ENCODE measurements at places on chromosomes 4 and X. TPM values are rescaled to one million over a fixed set of nuclear protein-coding genes. Genes with fewer than 3 reads are reported as not detected.

- no peak for DNase-seq
Measured at GRCh38 chr4:130110189-130110588, 1014.2 kb downstream of the C4orf33 start.

- DNase-seq: no peak
Measured at GRCh38 chrX:132270699-132271098, 51.5 kb upstream of the RAP2C start.

DNA sequence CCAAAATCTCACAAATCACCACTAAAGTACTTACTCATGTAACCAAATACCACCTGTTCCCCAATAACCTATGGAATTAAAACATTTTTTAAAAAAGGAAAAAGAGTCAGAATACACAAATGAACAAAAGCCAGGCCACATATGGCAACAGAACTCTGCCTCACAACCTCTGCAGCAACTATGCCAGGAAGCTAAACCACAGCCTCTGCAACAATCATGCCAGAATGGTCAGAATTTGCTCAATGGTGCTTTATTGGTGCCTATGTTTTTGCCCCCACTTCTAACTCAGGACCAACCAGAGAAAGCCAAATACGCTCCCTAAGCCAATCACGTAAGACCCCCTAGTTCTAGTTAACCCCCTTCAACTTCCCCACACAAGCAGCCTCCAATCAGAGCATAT is 69.6 kb downstream of the HOPX start:
- no peak for DNase-seq

GRCh38 chr4:78337244-78338020 is 214.1 kb upstream of the ANXA3 start:
- DNase-seq: no peak

- peak; percentile 55 for DNase-seq
Measured at GRCh38 chrX:39477762-39478120, 620.0 kb downstream of the BCOR start.

Gene PDZD4
- polyA plus RNA-seq: not detected

- no peak for DNase-seq
Measured at GRCh38 chrX:38571058-38571457, 9.7 kb downstream of the TSPAN7 start.

- no peak for DNase-seq
Measured at GRCh38 chrX:104254442-104255115, at the start of gene ESX1. ESX1 (minus strand) TSS chrX:104254933; CDS start chrX:104254849, 84 bp downstream.

Gene PCYT1B
- 0.15 TPM for polyA plus RNA-seq

Gene CEP44
- polyA plus RNA-seq: 1.9 TPM

DNA sequence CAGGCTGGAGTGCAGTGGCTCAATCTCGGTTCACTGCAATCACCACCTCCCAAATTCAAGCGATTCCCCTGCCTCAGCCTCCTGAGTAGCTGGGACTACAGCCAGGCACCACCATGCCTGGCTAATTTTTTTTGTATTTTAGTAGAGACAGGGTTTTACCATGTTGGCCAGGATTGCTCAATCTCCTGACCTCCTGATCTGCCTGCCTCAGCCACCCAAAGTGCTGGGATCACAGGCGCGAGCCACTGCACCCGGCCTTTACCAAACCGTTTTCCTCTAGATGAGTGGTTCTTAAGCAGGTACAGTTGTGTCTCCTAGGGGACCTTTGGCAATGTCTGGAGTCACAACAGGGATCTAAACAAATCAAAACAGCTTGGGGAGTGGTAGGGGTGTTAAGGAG is 11.6 kb downstream of the AMELX start:
- no peak for DNase-seq

Gene GPC3
- not detected for polyA plus RNA-seq

DNA sequence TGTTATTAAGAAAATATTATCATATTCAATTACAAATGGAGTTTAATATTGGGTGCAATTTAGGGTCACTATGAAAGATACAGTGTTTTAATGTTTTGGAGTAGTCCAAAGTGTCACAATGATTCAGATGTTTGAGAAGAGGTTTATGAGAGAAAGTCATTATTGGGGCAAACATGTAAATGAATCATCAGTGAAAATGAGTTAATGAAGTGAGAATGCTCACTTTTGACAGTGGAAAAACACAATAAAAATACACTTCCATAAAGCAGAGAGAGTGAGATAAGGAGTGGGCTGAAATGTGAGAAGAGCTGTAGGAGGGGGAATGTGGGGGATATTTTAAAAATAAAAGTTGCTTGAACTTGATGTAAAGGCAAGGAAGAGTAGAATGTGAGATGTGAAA is 957.1 kb downstream of the PCDH18 start:
- DNase-seq: no peak

Gene CAPN6
- not detected for polyA plus RNA-seq

- no peak for DNase-seq
Measured at GRCh38 chrX:103552236-103552635, 32.9 kb upstream of the RAB40A start.

DNA sequence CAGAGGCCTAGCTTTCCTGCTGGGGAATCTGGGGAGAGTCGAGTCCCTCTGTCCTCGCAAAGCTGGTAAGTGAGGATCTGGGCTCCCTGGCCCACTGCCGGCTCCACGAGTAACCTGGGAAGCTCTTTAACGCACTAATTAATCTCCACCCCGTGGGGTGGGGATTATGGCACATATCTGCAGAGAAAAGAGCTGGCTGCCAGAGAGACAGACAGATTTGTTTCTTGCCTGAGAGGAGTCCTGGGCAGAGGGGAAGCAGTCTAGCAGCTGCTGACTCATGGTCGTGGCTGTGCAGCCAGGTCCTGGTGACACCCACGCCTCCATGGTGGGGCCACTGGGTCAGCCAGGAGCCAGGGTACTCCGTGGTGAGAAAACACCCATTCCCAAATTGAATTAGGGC is 14.0 kb downstream of the SORCS2 start:
- no peak for DNase-seq

- no peak for DNase-seq
Measured at GRCh38 chr4:36551697-36552214, 270.3 kb downstream of the DTHD1 start.

Gene SNCA
- 13.2 TPM for polyA plus RNA-seq

Gene CT47B1
- polyA plus RNA-seq: not detected

DNA sequence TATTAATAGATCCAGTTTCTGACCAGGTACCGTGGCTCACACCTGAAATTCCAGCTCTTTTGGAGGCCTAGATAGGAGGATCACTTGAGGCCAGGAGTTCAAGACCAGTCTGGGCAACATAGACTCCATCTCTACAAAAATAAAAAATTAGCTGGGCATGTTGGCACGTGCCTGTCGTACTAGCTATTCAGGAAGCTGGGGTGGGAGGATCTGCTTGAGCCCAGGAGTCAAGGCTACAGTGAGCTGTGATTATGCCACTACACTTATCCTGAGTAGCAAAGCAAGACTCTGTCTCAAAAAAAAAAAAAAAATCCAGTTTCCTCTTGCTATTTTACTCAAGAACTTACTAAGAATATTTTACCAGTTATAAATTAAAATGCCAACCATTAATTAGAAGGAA is 91.7 kb downstream of the SLC10A6 start:
- no peak for DNase-seq

- no peak for DNase-seq
Measured at GRCh38 chr4:1192091-1192492, 19.7 kb upstream of the SPON2 start.

Gene PTTG2
- polyA plus RNA-seq: 1.0 TPM

DNA sequence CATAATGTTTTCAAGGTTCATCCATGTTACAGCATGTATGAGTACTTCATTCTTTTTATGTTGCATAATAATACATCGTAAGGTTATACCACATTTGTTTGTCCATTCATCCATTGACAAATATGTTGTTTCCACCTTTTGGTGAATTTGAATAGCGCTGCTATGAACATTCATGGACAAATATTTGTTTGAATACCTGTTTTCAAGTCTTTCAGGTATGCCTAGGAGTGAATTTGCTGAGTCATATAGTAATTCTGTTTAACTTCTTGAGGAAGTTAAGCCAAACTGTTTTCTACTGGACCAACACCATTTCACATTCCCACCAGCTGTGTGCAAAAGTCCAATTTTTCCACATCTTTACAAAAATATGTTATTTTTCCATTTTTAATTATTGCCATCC is 31.5 kb downstream of the IRS4 start:
- no peak for DNase-seq

Gene CSAG3
- polyA plus RNA-seq: not detected

Gene AP1S2
- polyA plus RNA-seq: 806 TPM

- DNase-seq: no peak
Measured at GRCh38 chrX:24377195-24377594, 16.8 kb downstream of the SUPT20HL1 start.

Gene MMRN1
- not detected for polyA plus RNA-seq

DNA sequence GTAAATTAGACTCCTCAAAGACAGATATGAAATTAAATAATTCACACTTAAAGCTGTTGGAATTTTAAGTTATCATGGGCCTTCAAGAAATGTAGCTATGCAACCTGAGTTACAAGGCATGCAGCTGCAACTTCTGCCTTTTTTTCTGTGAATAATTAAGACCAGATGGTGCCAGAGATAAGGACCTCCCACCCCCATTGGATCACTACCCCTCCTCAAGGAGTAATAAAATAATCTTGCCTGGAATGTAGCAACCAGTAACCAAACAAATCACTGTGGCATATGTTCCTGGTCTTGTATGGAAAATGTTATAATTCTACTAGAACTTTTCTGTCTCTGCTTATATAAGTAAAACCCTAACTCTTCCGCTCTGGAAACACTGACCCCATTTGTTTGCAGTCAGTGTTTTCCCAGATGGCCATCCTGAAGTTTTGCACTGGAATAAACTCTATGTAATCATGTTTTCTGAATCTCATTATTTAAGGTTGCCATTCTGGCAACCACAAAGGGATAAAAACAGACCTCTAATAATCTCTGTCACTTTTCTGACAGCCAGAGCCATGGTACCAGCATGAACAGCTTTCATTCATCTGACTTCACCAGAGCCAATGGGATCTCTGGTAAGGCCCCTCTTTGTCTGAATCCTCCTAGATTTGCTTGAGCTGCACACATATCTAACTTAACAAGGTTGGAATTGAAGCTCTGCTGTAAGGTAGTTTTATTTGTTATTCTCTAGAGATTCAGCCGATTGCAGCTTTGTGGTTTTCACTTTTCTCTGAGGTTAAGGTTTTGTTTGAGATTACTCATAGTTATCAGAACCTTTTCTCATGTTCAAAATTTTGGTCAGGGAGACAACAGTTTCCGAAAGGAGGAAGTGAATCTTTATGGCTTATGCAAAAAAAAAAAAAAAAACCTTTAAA is 274.6 kb downstream of the NAF1 start:
- no peak for DNase-seq

Gene CENPVL3
- polyA plus RNA-seq: not detected

- no peak for DNase-seq
Measured at GRCh38 chr4:111736516-111736915, 408.7 kb upstream of the FAM241A start.

Gene SLC25A53
- polyA plus RNA-seq: 6.6 TPM

GRCh38 chr4:5906191-5906590 is 13.3 kb upstream of the CRMP1 start:
- DNase-seq: no peak

Gene LNX1
- polyA plus RNA-seq: not detected

Gene F8A3
- polyA plus RNA-seq: 18.2 TPM

GRCh38 chr4:7777871-7778509 is 161.7 kb downstream of the AFAP1 start:
- no peak for DNase-seq

DNA sequence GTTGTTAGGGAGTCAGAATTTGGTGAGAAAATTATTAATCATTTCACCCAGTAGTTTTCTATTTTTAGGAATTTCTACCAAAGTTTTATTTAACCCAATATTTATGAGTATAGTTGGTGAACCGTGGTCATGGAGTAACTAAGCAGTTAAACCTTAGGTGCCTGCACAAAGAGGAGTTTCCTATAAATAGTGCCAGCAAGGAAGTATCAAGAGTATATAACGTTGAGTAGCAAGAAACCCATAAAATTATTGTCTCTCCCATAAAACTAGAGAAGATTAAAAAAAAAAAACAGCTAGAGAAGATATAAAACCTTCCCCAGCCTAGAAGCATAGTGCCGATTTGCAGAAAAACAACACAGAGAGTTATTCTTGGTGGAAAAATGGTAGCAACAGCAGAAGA is 158.9 kb downstream of the PRDM5 start:
- no peak for DNase-seq

Gene VEGFC
- polyA plus RNA-seq: not detected

GRCh38 chr4:171846232-171846631 is 33.0 kb downstream of the GALNTL6 start:
- peak; percentile 0 for DNase-seq

GRCh38 chr4:140569307-140569638 is 512 bp upstream of the UCP1 start:
- no peak for DNase-seq

- peak; percentile 4 for DNase-seq
Measured at GRCh38 chr4:123102897-123103471, 180.6 kb upstream of the NUDT6 start.

- no peak for DNase-seq
Measured at GRCh38 chrX:119853444-119853843, 681 bp upstream of the UPF3B start.

- DNase-seq: no peak
Measured at GRCh38 chr4:55216863-55217635, 91.7 kb upstream of the KDR start.

Gene STPG2
- polyA plus RNA-seq: not detected

Gene NRK
- polyA plus RNA-seq: not detected

GRCh38 chrX:19799319-19800182 is 87.8 kb downstream of the SH3KBP1 start:
- no peak for DNase-seq

Gene MAGEA10
- not detected for polyA plus RNA-seq

GRCh38 chr4:16524911-16525554 is 298.8 kb upstream of the TAPT1 start:
- DNase-seq: no peak

DNA sequence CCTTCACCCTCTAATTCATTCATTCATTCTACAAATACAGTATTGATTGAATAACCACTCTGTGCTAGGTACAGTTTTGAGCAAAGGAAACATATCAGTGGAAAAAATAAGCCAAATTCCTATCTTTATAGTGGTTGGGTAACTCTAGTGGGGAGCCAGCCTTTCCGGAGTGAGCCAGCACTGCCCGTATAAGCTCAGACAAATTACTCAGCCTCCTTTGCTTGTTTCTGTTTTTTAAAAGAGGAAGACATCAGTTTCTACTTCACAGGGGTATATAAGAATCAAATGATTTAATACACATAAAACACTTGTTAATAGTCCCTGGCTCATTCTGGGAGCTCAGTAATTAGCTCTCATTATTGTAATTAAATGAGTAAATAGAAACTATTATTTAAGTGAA is 238.2 kb upstream of the MAD2L1 start:
- peak; percentile 11 for DNase-seq

Gene SORBS2
- polyA plus RNA-seq: not detected

Gene HELT
- not detected for polyA plus RNA-seq

DNA sequence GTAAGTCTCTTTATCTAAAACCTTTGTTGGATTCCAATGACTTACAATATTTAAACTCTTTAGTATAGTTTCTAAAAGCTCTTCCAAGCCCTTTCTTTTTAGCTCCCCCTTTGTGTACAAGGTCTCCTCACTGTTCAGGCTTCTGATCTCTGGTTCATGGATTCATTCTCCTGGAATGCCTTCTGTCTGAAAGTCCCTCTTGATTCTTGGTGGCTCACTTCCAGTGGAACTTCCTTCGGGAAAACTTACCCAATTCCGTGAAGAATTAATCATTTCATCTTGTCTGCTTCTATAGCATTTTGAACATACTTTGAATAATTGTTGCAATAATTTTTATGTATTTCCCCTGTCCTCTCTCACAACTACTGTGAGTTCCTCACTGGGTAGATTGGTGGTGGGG is 3.6 kb downstream of the ARHGAP24 start:
- DNase-seq: no peak

Gene RAI2
- polyA plus RNA-seq: not detected

Gene KLHL2
- 11.1 TPM for polyA plus RNA-seq

Gene DOK7
- not detected for polyA plus RNA-seq

Gene EVC2
- polyA plus RNA-seq: 0.08 TPM

Gene NHS
- 0.86 TPM for polyA plus RNA-seq

- no peak for DNase-seq
Measured at GRCh38 chrX:129653971-129654651, 645 bp downstream of the APLN start.

All from CD14-positive monocyte (primary cell).